ENCODE measurements at places on chromosomes 3 and 15.

DNA sequence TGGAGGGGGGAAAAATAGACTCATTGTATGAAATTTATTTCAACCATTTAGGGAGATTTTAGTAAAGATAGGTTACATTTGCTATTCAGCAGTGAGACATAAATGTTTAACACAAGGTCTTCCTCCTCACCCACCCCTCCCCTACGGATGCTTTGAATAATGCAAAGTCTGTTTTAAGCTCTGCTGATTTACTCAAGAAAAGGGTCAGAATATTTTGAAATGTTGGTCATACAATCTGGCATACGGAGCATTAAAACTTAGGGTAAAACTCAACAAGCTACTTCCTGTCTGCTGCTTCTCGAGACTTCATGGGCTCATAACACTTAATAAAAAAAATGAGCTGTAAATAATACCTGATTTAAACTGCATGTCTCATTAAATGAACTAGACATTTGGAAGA, 156.3 kb downstream of the WNT5A start:
- DNase-seq, result no peak

GRCh38 chr3:181382656-181383055, 329.1 kb upstream of the SOX2 start:
- no peak for DNase-seq

DNA sequence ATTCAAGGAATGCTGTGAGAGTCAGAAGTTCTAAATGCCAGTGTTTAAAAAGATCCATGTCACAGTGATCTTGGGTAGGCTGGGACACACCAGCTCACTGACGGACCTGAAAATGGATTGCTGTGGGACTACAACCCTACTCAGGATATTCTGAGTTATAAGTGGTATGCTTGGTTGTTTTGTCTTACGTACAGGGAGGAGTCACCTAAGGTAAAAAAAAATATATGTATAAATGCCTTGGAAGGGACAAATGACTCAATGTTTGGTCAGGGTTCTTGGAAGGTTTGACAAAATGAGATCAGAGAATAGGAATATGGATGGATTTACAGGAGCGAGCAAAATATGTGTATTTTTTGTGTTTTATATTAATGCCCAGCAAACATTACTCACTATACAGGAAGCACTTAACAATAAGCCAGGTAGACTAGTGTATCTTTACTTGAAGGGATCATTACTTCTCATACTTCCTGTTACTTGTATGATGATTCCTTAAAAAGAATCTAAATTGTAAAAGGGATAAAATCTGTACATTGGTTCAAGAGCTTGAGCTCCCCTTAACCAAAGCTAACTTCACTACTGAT, 767.3 kb downstream of the GBE1 start:
- no peak for DNase-seq

DNA sequence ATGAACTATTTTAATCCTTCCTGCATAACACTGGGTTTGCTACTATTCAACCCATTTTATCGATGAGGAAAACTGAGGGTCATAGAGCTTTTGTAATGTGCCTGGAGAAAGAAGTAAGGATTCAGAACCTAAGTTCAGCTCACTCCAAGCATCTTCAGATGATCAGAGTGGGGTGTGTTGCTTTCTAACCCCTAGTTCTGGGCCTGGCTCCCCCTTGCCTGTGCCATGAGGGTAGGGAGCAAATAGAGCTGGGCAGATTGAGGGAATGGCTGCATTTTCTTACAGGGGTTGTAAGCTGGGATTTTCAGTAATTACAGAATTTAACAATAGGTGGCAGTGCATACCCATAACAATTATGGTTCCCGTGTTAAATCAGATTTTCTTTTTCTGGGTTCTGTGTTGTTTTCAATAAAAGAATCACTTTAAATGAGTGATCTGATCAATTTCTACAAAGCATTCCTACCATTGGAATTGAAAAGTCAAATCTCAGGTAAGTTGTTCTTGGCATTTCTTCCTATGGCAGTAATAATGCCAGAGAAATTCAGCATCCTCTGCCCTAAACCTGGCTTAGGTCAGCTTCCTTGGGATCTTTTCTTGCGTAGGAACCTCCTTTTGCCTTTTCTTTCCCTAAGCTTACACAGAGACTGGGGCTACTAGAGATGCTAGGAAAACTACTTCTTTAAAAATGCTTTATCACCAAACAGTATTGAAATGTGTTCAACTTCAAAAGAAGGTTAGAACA, 103.8 kb upstream of the IL12A start:
- peak; percentile 43 for DNase-seq

- no peak for DNase-seq
These were observed 53.3 kb downstream of the ST6GAL1 start for GRCh38 chr3:186983659-186984058.

- no peak for DNase-seq
These were observed 633.8 kb downstream of the IGSF11 start for GRCh38 chr3:118400886-118401285.

- no peak for DNase-seq
These were observed 53.0 kb downstream of the FRMD4B start for GRCh38 chr3:69332934-69333333.

- DNase-seq, result no peak
These were observed 8.4 kb downstream of the STT3B start for GRCh38 chr3:31541089-31541488.

DNA sequence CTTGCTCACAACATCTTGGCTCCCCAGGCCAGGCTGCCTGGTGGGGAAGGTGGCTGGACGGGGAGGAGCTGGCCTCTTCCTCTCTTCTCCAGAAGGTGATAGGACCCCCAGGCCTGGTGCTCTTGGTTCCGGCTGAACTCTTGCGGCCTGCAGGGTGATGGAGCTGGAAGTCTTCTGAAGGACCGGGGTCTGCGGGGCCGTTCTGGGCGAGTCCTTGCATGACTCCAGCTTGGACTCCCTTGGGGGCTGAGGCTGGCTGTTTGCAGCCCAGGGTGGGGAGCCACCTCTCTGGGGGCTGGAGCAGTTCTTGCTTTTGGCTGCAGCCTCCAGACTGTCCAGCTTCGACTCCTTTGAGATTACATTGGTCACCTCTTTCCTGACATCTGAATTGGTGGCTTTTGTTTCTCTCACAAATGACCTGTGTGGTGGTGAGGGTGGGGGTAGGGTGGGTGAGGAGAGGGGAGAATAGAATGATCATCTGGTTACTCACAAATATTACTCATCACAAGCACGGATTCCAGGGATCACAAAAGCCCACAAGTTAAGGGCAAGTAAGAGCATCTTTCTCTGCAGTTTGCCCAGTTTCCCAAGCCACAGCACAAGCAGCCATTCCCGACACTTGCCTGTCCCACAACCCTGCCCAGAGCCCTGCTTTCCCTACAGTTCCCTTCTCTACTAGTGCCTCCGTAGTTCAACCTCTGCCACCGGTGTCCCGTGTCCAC, 149.1 kb upstream of the HACD2 start:
- no peak for DNase-seq

- DNase-seq, result no peak
These were observed 2.0 kb downstream of the MGLL start for GRCh38 chr3:127820221-127820825.

GRCh38 chr3:7793786-7794185, 707.8 kb upstream of the LMCD1 start:
- DNase-seq, result no peak

GRCh38 chr15:60758961-60759729, 280.2 kb upstream of the ICE2 start:
- no peak for DNase-seq

- no peak for DNase-seq
These were observed 130.5 kb upstream of the MCTP2 start for GRCh38 chr15:94100863-94101262.

DNA sequence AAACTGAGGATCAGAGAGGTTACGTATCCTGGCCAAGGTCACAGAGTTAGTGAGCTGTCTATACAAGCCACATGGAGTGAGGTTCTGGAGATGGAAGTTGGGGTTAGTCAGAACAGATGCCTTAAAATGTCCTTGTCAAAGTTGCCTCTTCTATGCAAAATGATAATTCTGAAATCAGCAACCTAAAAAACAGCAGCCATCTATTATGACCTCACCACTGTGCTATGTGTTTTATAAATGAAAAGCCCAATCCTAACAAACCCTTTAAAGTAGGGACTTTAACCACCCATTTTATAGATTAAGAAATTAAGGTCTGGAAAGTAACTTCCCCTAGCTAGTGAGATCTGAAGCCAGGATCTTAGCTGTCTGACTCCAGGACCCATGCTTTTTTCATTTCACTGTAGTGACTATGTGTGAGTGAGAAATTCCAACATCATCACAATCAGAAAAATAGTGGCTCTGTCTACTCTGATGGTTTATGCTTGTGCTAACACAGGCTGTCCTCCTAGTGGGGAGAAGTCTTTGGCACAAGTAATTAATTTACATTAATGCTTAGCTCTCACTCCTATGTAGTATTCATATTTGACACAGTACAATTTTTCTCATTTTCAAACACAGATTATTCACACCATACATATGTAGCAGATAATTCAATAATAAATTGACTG, 143.6 kb downstream of the ANO10 start:
- no peak for DNase-seq

Data from SK-N-DZ (cell line).